Activated T-helper 1 cell treated with anti-CD3 and anti-CD28 coated beads, Interleukin-12 subunit alpha, Interleukin-12 subunit beta, Interleukin-2, Interleukin-4 antibody, amounts not matched to agents 30 ng/mL and 10 ng/mL and 1 ng/mL, durations not matched to agents 14 hours and 24 hours and 36 hours (primary cell): ENCODE measurements at places on chromosomes 5 and 9. TPM values are rescaled to one million over a fixed set of nuclear protein-coding genes. Genes with fewer than 3 reads are reported as not detected.

DNA sequence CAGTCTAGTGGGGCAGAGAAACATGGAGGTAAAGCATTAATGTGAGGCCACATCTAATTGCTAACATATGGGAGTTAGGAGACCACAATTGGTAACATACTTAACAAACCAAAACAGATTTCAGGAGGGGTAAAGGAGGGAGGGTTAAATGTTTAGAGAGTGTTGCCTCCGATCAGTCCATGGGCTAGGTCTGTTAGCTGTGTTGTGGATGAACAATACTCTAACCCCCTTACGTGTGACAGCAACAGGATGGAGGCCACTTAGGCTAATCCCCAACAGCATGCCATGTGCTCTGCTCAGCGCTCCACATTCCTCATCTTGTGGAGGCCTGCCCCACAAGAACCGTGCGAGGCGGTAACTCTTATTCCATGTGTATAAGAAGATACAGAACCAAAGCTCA is 167.0 kb downstream of the CRB2 start:
- DNase-seq = no peak

GRCh38 chr5:93503598-93504067 is 77.4 kb downstream of the NR2F1-AS1 start:
- DNase-seq = no peak

DNA sequence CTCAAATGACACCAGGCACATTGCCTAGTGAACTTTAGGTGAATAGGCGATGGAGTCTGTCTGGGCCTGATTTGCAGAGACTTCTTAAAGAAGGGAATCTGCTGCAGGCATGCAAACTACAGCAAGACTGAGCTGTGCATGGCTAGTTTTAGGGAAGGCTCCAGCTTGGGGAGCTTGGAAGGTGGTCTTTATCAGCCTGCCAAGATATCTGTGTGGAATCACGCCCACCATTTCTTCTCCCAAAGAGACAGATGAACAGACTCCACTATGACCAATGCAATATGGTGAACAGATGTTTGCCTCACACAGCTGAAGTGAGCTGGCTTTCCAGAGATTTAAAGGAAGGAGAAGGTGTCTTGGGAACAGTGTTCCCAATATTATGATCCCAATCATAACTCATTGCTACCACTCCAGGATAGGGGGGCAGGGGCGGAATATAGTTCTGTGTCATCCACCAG is 129.0 kb upstream of the HMHB1 start:
- no peak for DNase-seq

SAXO1 gene
- total RNA-seq = not detected in 2 replicates

- DNase-seq = peak; percentile 16
Observed at GRCh38 chr5:138180183-138180782, 1.4 kb downstream of the KIF20A start.

DNA sequence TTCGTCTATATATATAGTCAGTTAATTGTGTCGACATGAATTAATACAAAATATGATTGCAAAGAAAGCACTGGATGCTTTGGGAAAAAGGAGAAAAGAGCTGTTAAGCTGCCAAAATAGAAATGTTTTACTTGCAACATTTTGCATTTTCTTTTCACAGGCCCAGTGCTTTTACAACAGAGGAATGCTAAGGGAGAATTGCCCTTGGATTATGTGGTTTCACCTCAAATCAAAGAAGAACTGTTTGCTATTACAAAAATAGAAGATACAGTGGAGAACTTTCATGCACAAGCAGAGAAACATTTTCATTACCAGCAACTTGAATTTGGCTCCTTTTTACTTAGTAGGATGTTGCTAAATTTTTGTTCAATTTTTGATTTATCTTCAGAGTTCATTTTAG is 76.2 kb downstream of the SLF1 start:
- DNase-seq = no peak

GRCh38 chr5:394671-395155 is 48.3 kb upstream of the EXOC3 start:
- no peak for DNase-seq

DNA sequence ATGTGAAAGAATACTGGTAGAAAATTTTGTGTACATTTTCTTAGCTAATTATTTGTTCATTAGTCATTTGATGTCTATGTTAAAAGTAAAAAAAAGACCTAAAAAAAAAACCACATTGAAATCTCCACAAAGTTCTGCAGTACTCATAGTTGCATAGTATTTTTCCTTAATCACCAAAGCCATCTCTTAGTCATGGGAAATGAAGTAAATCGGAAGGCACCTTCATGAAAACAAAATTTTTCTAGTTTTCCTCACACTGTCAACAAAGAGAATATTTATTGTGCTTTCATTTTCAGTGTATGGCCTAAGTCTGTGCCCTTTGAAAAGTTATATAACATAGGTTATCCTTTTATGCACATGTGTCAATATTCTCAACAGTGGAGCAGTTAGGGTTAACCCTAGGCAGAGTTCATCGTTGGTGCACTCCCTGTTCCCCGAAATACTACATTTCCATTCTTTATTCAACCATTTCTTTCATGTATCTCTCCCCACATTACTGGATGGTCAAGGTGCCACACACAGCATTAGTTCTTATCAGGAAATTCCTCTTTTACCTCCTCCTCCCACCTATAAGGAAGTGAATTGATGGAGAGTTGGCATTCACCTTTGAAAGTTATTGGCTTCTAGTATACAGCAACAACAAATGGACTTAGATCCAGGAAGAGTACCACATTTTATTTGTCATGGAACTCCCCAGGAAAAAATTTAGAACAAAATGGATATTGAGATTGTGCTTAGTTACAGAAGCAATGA is 93.1 kb downstream of the NUDT12 start:
- no peak for DNase-seq

- DNase-seq = no peak
Observed at GRCh38 chr5:143685246-143685815, 126.6 kb upstream of the HMHB1 start.

GRCh38 chr9:114264806-114265550 is 57.9 kb upstream of the ORM1 start:
- DNase-seq = no peak

ADAMTSL1 gene
- not detected in 2 replicates for total RNA-seq
